Stimulated activated CD4-positive, alpha-beta T cell treated with anti-CD3 and anti-CD28 coated beads, Interleukin-15, amount 100 ng/mL, for 1 hour (primary cell): ENCODE measurements at places on chromosomes 7 and 10.

- no peak for DNase-seq
Measured at GRCh38 chr7:117227091-117227490, 95.8 kb downstream of the WNT2 start.

DNA sequence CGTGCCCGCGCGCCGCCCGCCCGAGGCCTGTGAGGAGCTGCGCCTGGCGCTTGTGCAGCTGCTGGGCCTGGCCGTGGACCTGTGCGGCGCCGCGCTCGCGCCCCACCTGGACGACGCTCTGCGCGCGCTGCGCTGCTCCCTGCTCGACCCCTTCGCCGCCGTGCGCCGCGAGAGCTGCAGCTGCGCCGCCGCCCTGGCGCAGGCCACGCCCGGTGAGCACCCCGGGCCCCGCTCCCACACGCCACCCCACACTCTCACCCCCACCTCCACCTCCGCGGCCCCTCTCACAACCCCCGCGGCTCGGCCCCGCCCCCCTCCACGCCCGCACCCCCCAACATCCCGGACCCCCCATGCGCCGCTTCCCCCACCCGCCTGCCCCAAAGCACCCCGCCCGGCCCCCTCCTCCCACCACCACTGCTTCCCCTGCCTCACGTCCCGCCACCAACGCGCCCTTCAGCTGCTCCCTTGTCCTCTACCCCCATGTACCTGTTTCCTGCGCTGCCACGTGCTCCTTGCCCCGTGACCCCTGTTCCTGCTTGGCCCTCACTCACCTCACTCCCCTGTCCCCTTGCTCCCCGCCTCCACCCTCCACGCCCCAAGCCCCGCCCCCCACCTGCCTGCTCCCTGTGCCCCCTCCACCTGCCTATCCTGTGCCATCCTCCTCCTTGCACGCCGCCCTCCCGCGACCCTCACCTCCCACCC is at the start of gene PRKAR1B:
Gene PRKAR1B (minus strand): TSS at position 178 of the 702 bp plus-strand sequence. CDS start 15,776 bp downstream, outside the sequence.
- no peak for DNase-seq

DNA sequence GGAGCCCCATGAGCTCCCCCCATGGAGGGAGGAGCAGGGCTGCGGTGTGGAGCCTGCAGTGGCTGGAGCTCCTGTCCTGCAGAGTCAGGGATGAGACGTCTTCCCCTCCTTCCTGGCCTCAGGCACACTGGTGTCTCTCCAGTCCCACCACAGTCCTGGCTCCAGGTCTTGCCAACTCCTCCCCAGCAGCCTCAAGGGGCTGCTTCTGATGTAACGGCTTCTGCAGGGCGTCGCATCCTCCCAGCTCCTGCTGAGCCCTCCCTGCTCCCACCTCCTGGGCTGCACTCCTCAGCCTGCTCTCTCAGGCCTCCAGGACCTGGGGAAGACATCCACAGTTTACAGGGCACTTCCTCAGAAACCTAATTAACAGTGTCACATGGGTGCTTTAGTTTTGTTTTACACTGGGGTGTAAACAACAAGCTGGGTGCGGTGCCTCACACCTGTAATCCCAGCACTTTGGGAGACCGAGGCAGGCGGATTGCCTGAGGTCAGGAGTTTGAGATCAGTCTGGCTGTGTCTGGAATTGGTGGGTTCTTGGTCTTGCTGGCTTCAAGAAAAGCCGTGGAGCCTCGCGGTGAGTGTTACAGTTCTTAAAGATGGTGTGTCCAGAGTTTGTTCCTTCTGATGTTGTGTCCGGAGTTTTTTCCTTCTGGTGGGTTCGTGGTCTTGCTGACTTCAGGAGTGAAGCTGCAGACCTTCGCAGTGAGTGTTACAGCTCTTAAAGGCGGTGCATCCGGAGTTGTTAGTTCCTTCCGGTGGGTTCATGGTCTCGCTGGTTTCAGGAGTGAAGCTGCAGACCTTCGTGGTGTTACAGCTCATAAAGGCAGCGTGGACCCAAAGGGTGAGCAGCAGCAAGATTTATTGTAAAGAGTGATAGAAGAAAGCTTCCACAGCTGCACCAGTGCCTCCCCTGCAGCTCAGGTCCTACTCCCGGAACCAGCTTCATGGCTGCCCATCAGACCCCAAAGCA is 95.0 kb downstream of the PAXIP1 start:
- no peak for DNase-seq

GRCh38 chr10:54708021-54708420 is 93.0 kb downstream of the PCDH15 start:
- no peak for DNase-seq

GRCh38 chr10:122638106-122638505 is 61.5 kb downstream of the C10orf120 start:
- no peak for DNase-seq

DNA sequence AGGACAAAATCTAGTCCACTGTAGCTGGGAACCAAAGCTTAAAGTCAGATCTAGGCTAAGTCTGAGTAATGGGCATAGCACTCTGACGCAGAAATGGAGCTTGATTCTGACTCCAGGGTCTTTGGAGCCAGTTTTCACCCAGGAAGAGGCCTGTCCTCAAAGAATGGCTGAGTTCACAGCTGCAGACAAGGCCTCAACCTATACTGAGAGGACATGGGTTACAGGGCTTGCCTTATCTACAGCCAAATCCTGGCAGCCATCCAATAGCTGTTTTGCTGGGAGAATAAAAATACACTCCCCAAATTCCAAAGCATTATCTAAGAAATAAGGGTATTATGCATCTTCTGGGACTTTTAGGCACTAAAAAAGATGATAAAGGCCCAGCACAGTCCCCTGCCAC is 154.8 kb downstream of the RAPGEF5 start:
- DNase-seq = no peak

GRCh38 chr10:89367529-89367928 is 10.3 kb upstream of the IFIT1B start:
- no peak for DNase-seq

DNA sequence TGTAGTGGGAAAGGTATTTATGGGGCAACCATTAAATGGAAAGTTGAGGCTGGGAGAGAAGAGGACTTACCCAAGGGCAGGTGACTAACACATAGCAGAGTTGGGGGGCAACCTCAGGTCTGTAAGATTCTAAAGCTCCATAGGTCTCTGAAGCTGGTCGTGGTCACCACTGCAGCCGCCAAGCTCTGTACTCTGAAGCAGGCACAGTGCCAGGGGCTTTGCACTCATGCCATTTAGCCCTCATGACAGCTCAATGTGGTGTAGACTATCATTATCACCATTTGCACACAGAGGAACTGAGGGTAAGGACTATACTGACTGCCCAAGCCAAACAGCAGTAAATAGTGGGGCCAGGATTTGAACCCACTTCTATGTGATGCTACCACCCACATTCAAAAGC is 32.5 kb upstream of the TMEM273 start:
- DNase-seq = no peak

DNA sequence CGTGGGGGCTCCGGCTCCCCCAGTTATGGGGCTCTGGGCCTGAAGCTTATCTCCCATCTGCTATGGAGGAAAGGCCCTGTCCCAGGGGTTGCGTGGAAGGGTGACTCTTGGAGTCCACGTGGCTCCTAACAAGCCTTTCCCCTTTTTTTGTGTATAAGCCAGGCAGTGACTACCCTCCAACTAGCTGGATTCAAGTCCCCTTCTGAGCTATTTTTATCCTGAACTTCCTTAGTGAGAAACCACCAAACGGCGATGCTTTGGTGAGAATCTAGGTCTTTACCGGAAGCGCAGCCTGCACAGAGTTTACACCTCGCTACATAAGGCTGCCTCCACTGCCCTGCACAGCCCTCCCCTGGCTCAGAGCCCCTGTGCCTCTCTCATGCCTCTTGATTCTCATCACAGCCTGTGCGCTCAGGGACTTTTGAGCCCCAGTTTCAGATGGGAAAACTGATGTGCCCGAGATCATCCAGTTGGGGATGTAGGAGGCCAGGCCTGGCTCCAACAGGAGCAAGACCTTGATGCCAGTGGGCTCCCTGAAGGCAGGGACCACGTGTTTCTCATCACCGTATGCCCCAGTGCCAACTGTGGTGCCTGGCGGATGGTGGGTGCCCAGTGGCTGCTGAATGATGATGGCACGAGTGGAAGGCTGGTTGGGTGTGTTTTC is 102.3 kb upstream of the PPIF start:
- DNase-seq = no peak

DNA sequence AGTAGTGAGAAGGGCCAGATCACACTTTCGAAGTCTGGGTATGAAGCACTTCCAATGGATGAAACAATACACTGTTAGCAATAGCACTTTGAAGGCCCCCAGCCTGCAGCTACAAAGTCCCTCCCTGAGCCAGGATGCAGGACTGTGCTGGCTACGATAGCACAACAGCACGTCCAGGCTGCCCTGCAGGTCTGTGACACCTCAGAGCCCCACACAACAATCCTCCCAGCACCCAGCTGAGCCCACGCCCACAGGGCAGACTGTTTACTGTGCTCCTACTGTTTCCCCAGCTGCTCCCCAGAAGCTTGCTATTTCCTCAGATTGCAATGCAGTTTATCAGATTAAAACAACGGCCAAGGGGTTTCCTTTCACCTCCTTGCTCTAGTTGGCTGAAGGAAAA is 71.4 kb downstream of the HTR5A start:
- DNase-seq = no peak

DNA sequence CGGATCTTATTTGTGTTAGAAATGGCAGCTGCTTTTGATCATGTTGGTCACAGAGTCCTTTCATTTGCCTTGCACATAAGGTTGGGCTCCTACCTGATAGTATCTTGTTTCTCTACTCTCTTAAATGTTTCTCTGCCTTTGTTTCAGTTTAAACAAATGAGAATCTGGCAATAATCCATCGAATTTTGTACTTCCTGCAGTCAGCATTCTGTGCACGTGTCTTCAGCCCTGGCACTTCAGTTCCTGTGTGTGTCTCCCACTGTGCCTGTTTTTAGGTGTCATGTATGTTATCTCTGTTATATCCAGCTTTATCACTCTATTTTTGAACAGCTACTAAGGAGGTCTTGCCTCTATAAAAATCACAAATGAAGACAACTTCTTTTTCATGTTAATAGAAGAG is 28.4 kb upstream of the PTER start:
- DNase-seq = no peak

- DNase-seq = no peak
Measured at GRCh38 chr7:38660427-38661099, 29.4 kb upstream of the AMPH start.

GRCh38 chr7:43538404-43538771 is 44.5 kb upstream of the STK17A start:
- no peak for DNase-seq

GRCh38 chr10:127228195-127228787 is 31.9 kb upstream of the INSYN2A start:
- DNase-seq = no peak

DNA sequence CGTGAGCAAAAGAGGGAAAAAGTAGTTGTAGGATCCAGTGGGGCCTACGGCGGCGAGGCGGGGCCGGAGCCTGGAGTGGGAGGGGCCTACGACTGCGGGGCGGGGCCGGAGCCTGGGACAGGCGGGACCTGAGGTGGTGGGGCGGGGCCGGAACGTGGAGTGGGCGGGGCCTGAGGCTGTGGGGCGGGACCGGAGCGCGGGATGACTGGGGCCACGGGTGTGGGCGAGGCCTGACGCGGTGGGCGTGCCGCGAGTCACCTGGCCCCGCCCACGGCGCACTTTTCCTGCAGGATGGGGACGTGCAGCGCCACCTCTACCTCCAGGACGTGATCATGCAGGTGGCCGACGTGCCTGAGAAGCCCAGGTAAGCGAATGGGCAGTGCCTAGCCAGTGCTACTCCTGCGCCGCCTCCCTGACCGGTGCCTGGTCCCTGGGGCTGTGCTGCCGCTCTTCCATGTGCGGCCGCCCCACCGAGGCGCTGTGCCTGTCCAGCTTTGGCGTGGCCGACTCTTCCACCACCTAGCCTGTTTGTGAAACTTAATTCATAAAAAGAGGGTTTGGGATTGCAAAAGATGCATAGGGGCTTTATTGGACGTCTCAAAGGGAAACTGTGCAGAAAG is 496 bp downstream of the ZNF511 start:
- peak; percentile 89 for DNase-seq

DNA sequence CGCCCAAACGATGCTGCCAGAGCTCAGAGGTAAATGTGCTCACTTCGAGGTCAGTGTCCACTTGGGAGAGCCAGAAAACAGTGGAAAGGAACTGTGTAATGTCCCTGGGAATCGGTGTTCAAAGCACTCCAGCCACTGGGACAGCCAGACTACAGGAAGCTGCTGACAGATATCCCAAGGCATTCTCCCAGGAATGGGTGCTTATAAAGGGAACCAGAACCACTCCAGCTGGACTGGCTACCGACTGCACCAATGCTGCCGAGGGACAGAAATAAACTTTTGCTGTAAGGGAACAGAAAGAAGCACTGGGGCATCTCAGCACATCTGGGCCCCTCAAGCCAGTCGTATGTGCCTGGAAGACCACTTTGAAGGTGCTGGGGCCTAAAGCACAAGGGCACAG is 76.7 kb downstream of the ATXN7L1 start:
- DNase-seq = no peak

DNA sequence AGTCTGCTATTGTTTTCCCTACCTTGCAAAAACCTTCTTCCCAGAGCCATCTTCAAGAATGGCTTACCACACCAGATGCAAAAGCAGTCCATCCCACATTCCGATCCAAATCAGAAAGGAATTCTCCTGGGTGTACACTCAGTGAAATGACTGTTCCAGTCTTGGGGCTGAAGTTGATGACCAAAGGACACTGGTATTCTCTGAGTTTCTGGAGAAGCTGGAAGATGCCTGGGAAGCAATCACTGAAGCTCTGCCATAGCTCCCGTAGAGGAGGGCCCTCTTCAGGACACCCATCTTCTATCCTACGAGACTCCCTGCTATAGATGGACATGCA is 155.7 kb downstream of the LCOR start:
- no peak for DNase-seq

- no peak for DNase-seq
Measured at GRCh38 chr7:17207220-17207619, 91.2 kb upstream of the AHR start.

- no peak for DNase-seq
Measured at GRCh38 chr10:71739358-71739900, 19.9 kb upstream of the C10orf105 start.

DNA sequence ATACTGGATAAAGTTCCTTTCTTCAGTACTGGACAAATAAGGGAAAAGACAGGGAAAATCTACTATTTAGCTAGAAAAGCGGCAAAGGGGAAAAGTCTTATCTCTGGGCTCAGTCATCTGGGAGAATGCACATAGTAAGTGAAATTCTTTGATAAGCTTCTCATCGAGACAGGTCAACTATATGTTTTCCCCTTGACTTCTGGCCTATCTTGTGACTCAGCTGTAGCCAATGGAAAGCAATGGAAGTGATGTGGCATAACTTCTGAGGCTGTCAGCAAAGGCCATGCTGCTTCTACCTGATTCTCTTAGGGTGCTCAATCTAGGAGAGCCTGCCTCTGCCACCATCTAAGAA is 91.9 kb downstream of the PCGF5 start:
- no peak for DNase-seq

DNA sequence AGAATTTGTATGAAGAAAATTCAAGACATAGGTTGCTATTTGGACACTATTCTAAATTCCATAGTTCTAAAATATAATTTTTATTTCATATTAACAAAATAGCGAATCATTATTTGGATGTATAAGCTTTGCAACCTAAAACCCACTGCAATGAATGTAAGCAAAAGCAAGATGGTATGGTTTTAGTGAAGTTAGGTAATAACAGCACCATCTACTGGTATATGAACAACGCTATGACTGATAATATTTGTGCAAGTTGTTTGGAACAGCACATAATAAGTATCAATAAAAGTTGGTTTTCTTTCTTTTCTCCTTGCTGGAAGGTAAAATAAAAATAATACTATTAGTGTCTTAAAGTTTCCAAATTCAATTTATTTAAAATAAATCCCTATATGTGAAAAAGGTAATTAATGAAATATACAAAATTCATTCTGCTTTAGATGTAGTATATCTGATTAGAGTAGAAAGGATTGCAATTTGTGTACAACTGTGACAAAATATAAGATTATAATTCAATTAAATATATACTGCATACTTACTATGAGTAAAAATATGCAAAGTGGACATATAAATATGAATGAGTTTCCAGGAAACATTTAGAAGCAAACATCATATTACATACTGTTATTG is 79.0 kb upstream of the LSM8 start:
- DNase-seq = no peak
